Coronary artery (tissue), 2 donors: ENCODE measurements at places on chromosomes 5 and 9.

GRCh38 chr5:40260361-40260760 is 419.4 kb upstream of the PTGER4 start:
- DNase-seq, result no peak

- no peak for DNase-seq
Observed at GRCh38 chr5:16995372-16995771, 59.3 kb upstream of the MYO10 start.

DNA sequence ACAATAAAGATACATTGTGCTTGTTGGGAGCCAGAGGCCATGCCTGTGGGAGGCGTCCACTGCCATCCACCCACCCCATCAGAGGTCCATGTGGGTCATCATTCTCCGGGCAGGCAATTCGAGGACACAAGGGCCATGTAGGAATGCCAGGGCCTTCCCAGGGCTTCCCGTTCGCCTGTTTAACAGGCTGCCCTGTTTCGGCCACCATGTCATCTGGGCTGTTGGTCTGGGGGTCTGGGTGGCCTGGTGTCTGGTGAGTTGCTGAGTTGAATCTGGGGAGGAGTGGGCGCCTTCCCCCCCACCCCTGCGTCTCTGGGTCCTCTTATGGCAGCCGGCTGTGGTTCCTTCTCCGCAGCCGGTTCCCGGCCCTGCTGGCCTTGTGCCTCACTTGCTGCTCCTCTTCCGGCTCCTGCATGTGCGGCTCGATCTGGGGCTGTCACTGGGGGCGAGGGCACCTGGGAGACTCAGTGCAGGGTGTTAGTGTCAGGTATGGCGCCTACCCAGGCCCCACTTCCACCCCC is 117.4 kb downstream of the WNK2 start:
- DNase-seq, result peak; percentile 29

GRCh38 chr5:103375350-103375749 is 116.8 kb downstream of the MACIR start:
- no peak for DNase-seq

- DNase-seq, result no peak
Observed at GRCh38 chr9:100525563-100525962, 52.3 kb upstream of the CAVIN4 start.

GRCh38 chr5:6115852-6116251 is 262.5 kb downstream of the MED10 start:
- no peak for DNase-seq

DNA sequence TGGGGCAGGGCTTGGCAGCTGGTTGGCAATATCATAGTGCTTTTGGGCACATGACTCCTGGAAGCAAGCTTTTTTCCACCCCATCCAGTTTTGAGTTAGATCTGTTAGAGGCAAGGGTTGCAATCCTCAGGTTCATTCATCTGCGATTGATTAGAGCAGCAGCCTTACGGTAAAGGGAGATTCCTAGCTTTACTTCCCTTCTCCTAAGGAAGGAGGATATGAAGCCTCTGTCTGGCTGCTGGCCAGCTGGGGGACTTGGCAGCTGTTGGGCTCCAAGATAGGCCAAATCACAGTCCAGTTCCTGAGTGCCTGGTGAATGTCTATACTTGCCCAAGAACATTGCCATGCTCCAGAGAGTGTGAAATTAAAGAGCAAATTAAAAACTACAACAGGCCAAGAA is 113.4 kb upstream of the CCNH start:
- DNase-seq, result no peak

DNA sequence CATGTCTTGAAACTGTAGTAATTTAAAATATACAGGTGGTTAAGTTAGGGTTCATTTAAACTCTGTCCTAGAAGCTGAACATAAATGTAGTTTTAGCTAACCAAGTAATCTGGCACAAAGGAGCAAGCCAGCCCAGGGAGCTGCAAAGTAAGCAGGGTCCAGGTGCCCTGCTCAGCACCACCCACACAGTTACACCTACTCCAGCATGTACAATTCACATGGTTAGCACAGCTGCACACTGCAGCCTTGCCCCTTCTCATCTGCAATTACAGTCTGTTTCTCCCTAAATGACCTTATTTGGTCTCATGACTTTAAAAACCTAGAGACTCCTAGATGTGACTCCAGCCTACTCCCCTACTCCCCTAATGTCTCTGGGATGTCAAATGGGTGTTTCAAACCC is 128.4 kb downstream of the EPB41L4A start:
- DNase-seq, result no peak

DNA sequence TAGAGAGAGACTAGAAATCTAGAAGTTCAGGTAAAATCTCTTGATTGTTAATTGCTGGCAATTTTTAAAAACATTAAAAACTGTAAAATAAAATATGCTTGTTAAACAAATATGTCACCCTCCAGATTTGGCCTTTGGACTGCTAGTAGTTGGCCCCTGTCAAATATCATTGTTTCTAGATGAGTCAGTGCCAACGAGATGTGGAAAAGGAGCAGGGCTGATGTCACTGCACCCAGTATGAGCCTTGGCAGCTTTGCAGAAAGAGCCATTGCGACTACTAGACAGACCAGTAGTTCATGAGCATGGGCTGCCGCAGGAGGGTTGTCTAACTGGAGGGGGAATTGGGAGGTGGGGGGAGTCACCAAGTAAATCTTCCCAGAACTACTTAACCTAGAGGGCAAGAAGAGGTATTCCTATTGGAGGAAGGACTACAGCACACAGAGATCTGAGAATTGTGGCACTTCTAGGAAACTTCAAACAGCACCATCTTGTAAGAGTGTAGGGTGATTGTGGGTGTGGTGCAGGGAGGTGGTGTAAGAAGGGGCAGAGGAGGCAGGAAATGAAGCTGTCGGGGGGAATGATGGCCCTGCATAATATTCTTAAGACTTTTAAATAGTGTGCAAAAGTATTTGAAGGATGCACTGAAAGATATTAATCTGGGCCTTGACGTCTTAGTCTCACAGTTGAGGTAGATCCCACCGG is 7.1 kb upstream of the DOCK2 start:
- no peak for DNase-seq
